A549 treated with CpdA at 1 μM for 4 hours (cell line): ENCODE measurements at places on chromosomes 5 and 9. TPM values are rescaled to one million over a fixed set of nuclear protein-coding genes. Genes with fewer than 3 reads are reported as not detected.

The NXNL2 gene
- 0.54 to 1.2 TPM (median 0.95 TPM) in 5 replicates for total RNA-seq

The PGM5 gene
- total RNA-seq = not detected in 5 replicates

The FOXI1 gene
- total RNA-seq = not detected in 5 replicates

The IFNK gene
- total RNA-seq = not detected in 5 replicates

The ADAMTS19 gene
- not detected in 5 replicates for total RNA-seq

The AK8 gene
- 0.84 to 1.4 TPM (median 1.2 TPM) in 5 replicates for total RNA-seq

The GRM6 gene
- not detected in 5 replicates for total RNA-seq

The PCDHGA8 gene
- 0.02 TPM in 2 of 5 replicates, not detected in the others for total RNA-seq

The DEPDC1B gene
- 15.6 to 19.1 TPM (median 18.5 TPM) in 5 replicates for total RNA-seq

The INIP gene
- 13.6 to 34.0 TPM (median 17.0 TPM) in 5 replicates for total RNA-seq

The TRIM14 gene
- 9.8 to 12.9 TPM (median 11.6 TPM) in 5 replicates for total RNA-seq

The DBH gene
- not detected in 5 replicates for total RNA-seq

The SGCD gene
- total RNA-seq = 3.7 to 5.2 TPM (median 4.3 TPM) in 5 replicates

The PCDHGB1 gene
- total RNA-seq = 1.0 to 2.1 TPM (median 1.9 TPM) in 5 replicates

The SPATA31A7 gene
- total RNA-seq = not detected in 5 replicates

The MCTP1 gene
- 7.3 to 14.1 TPM (median 9.2 TPM) in 5 replicates for total RNA-seq

The OCLN gene
- 10.4 to 17.4 TPM (median 11.9 TPM) in 5 replicates for total RNA-seq
